ENCODE measurements at places on chromosomes 5 and 9. TPM values are rescaled to one million over a fixed set of nuclear protein-coding genes. Genes with fewer than 3 reads are reported as not detected.

- DNase-seq = no peak
- no peaks in the 10 kb centered on the region for H3K4me1 ChIP-seq
- no peaks in the 10 kb centered on the region for H3K36me3 ChIP-seq
- H3K27ac ChIP-seq = no peak overlapping the region
- H3K4me3 ChIP-seq = no peak overlapping the region
- H3K27me3 ChIP-seq = no peaks in the 10 kb centered on the region
Observed at GRCh38 chr5:5304361-5305020, 118.0 kb upstream of the ICE1 start.

GRCh38 chr5:9381464-9381863 is 164.4 kb downstream of the SEMA5A start:
- DNase-seq = no peak
- no peaks in the 10 kb centered on the region for H3K36me3 ChIP-seq
- no peak overlapping the region for H3K27ac ChIP-seq
- no peak overlapping the region for H3K4me3 ChIP-seq
- H3K4me1 ChIP-seq = no peaks in the 10 kb centered on the region
- no peaks in the 10 kb centered on the region for H3K27me3 ChIP-seq

- no peaks in the 10 kb centered on the region for H3K27me3 ChIP-seq
- peak overlapping the region; percentile 93 for H3K27ac ChIP-seq
- H3K4me1 ChIP-seq = peaks cover 54% of the 10 kb centered on the region
Observed at GRCh38 chr9:120937127-120937526, 10.5 kb upstream of the TRAF1 start.

GRCh38 chr5:121432-121831 is 29.5 kb downstream of the PLEKHG4B start:
- H3K4me3 ChIP-seq = no peak overlapping the region
- no peaks in the 10 kb centered on the region for H3K36me3 ChIP-seq
- H3K27me3 ChIP-seq = peaks cover 13% of the 10 kb centered on the region
- H3K27ac ChIP-seq = no peak overlapping the region
- DNase-seq = no peak

- no peaks in the 10 kb centered on the region for H3K36me3 ChIP-seq
- H3K4me1 ChIP-seq = no peaks in the 10 kb centered on the region
- no peaks in the 10 kb centered on the region for H3K27me3 ChIP-seq
- no peak for DNase-seq
Observed at GRCh38 chr5:23579566-23579965, 72.2 kb downstream of the PRDM9 start.

SPINK4 gene
- not detected for total RNA-seq

NFIB gene
- not detected for total RNA-seq

All from activated CD4-positive, alpha-beta T cell treated with anti-CD3 and anti-CD28 coated beads for 36 hours (primary cell).